ENCODE measurements at places on chromosomes 2 and 18. TPM values are rescaled to one million over a fixed set of nuclear protein-coding genes. Genes with fewer than 3 reads are reported as not detected.
A peak's percentile ranks its signal among the peaks of the same experiment; 100 is the strongest.

DNA sequence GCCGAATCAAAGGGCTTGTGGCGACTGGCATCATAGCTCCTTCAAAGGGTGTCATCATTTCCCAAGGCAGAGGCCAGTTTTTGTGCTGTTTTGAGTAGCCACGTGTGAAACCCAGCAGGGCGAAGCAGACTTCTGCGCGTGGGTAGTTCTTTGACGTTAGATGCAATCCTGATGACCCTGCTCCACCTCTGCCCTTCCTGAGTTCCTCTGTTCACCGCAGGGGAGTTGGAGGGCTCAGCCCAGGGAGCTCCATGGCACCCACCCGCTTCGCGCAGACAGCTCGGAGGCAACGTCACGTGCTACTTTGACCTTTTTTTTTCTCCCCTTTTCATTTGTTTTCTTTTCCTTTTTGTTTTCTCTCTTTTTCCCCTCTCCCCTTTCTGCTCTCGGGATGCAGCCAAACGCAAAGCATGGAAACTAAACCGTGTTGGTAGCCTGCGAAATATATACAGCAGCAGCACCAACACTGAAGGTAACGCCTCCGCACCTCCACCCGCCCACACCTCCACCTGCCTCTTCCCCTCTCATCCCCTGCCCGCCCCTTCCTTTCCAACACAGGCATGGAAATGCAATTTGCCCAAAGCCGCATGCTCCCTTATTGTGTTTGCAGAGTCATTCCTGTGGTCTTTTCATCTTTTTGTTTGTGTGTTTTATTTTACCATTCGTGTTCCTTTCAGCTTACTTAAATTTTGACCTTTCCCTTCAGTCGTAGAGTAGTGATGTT, 153.6 kb downstream of the GBX2 start:
- DNase-seq: no peak

DNA sequence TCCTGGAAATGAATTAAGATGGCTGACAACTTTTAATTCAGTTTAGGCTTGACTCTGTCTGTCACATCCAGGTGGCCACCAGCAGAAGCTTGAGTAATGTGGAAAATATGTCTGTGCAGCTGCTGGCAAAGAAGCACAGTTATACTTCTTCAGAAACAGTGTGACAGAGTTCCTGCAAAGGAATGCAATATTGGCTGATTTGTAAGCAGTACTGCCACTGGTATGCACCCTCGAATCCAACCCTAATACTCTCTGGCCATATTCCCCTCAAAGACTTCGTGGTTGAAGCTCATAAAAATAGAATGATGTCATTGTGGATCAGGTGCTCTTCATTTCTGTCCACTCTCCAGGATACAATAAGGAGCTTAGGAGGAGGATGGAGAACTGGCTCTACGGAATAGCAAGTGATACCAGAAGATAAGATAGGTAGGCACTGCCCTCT, 86.2 kb downstream of the METTL8 start:
- no peak for DNase-seq

DNA sequence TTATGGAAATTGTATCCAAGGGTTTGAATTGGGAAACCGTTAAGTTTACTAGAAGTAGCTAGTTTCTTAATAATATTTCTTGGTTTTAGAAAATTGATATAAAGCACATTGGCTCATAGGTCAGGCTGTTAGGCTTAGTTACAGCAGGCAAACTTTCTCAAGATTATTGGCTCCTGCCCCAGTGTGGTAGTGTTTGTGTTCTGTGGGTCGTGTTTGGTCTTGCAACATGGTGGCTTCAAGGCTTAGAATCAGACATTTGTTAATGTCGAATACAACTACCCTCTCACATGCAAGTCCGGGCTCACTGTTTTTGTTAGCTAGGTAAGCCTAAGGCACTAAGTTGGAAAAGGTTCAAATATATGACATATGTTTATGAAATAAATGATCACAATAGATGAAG, 19.6 kb downstream of the CERS6 start:
- no peak for DNase-seq

- DNase-seq: no peak
Observed at GRCh38 chr2:237727363-237727762, 71.2 kb upstream of the RBM44 start.

- no peak for DNase-seq
Observed at GRCh38 chr18:9811978-9812377, 73.8 kb upstream of the TXNDC2 start.

GRCh38 chr2:105179469-105180372, 61.8 kb upstream of the GPR45 start:
- no peak for DNase-seq

- no peak for DNase-seq
Observed at GRCh38 chr2:174606336-174606735, 8.7 kb upstream of the WIPF1 start.

DNA sequence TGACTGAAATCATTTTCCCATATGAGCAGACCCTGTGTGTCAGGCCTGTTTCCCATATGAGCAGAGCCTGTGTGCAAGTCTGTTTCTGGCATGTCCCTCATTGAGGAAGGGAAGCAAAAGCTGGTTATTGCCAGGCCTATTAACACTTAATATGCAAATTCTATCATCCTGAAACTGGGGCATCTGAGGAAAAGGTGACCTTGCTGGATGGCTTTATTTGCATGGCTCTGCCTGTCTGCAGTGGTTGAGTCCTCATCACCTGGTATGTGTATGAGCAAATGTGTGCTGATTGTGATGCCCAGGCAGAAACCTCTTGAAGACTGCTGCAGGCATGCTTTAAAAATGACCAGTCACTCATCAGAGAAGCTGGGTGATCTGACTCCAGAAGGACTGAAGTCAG, 31.2 kb downstream of the EIF4E2 start:
- DNase-seq: no peak

- no peak for DNase-seq
Observed at GRCh38 chr2:39033980-39034379, 86.9 kb downstream of the SOS1 start.

GRCh38 chr18:36311026-36311570, 13.6 kb downstream of the FHOD3 start:
- no peak for DNase-seq

DNA sequence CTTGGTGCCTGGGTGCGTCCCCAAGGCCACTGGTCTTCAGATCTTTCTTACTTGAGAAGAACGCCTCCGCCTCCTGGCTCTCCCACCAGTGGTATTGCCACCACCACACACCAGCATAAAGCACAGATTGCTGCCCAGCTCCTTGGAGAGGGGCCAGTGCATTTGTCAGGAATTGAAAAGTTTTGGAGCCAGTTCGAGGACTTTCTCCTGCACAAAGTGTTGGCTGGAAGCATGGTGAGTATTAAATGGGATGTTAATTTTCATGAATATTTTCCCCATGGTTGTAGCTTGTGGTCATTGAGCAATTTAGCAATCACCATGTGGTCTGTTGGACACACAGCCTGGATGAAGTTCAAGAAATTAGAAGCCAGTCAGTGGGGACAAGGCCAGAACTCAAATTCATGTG, 684.6 kb upstream of the FANCL start:
- DNase-seq: no peak

- no peak for DNase-seq
Observed at GRCh38 chr2:162824304-162824703, 14.3 kb downstream of the KCNH7 start.

DNA sequence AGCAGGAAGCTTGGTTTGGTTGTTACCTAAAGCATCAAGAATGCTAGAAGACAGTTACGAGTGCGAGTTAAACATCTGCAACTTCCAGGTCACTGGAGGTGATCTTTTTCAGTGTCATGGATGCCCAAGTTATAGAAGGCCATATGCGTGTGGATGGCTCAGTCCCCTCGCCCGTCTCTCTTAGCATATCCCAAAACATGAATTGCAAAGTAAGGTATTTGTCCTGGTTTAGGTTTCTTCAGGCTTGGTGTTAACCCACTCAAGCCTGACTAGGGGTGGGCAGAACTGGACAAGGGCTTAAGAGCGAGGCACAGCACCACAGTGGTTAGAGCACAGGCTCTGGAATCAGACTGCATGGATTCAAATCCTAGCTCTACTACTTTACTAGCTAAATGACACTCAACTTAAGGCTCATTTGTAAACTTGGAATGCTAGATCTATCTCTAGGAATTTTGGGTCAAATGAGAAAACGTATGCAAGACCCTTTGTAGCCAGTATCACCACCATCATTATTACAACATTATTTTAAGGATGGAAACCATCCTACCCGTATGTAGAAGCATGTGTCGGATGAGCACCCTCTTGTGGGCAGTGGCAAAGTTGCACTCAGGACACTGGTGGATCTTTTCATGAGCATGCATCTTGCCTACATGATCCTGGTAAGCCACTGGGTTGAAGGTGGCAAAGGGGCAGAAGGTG, 11.2 kb downstream of the ZNF142 start:
- no peak for DNase-seq

- no peak for DNase-seq
Observed at GRCh38 chr2:62831729-62832128, 126.2 kb downstream of the EHBP1 start.

- no peak for DNase-seq
Observed at GRCh38 chr2:218218268-218219185, 1.5 kb downstream of the ARPC2 start.

DNA sequence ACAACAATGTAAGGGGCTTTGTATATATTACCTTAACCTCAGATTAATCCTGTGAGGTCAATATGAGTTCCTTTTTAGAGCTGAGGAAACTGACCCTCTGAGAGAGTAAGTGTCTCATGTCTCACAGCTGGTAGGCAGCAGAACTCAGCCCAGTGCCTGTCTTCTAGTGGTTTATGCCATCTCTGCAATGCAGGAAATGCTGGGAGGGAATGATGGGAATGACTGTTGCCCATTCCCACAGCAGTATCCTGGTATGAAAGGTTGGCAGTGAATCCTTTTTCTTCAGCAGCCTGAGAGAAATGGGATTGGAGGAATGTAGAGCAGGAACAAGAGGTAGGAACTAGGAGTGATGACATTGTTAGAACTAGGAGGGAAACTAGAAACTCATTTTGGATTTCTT, 6.0 kb downstream of the MRPL30 start:
- no peak for DNase-seq

- DNase-seq: no peak
Observed at GRCh38 chr2:168526641-168527040, 70.6 kb downstream of the CERS6 start.

DNA sequence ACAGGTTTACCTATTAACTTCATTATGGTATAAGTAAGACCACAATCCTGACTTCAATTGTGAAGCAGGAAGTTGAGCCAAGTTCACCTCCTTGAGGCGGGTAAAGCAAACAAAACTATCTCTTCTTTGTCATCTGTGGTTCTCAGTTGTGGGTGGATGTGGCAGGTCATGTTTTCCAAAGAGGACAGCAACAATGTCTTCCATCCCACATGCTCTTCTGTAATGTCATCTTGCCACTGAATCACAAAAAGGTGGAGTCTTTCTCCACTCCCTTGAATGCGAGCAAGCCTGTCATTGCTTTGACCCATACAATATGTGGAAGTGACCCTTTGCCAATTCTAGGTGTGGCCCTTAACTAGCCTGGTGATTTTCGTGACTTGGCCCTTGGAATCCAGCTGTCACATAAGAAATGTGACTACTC, 98.7 kb downstream of the GRB14 start:
- no peak for DNase-seq

DNA sequence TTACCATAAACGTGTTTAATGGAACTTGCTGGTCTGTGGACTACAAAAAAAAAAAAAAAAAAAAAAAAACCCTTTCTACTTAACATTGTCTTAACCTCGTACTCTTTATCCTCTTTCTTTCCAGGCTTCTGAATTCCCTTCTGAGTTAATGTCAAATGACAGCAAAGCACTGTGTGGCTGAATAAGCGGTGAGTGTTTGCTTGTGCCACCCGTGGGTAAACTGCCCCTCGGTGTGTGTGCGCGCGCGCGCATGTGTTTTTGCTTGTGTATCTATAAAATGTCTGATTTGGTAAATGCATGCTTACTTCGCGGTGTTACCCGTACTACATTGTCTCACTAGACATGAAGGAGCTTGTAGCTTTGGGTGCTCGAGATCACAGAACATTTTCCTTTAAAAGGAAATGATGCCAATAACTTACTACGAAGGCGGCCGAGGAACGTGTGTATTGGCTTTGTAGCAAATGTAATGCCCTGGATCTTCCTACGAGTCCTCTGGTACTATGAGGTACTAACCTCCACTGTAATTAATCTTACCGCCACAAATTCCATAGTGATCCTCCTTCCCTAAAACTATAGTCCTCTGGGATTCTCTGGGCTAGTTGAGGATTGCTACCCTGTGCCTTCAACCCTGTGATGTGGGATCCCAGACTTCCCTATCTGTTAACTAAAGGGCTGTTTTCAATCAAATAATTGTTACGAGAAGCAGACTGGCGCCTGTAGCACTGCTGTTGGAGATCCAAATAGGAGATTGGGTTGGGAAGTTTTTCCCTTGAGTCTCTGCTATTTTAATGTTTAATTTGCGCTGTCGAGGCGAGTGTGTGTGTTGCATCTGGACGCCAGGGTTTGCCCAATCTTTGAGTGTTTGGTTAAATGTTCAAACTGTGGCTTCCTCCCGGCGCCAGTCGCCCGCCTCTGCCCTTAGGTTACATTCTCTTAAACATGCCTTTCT, 1.1 kb downstream of the ID2 start:
- peak; percentile 50 for DNase-seq

GRCh38 chr2:176907341-176907740, 305.3 kb upstream of the HNRNPA3 start:
- no peak for DNase-seq

- DNase-seq: no peak
Observed at GRCh38 chr2:212961255-212961654, 190.2 kb downstream of the IKZF2 start.

- no peak for DNase-seq
Observed at GRCh38 chr2:96091711-96092572, 24.4 kb downstream of the ADRA2B start.

DNA sequence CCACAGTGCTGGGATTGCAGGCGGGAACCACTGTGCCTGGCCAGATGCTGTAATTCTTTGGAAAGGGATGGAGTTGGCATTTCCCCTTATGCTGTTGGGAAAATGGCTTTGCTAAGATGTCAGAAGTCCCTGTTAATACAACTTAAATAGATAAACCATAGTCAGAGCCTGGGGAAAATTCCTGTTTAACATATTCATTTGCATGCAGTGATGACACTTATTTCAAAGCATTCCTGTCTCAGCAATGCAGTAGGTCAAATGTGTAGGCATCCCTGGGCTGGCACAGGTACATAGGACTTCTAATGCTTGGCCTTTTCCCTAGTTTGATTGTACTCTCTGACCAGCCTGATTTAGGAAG, 38.6 kb downstream of the RAMP1 start:
- DNase-seq: no peak

EN1 gene
- not detected for polyA plus RNA-seq

PIEZO2 gene
- 14.7 TPM for polyA plus RNA-seq

UGT1A8 gene
- not detected for polyA plus RNA-seq

TUBB8B gene
- 0.39 TPM for polyA plus RNA-seq

EFR3B gene
- 4.7 TPM for polyA plus RNA-seq

LIMS3 gene
- polyA plus RNA-seq: 3.2 TPM

FOXI3 gene
- 0.20 TPM for polyA plus RNA-seq

DNAH6 gene
- polyA plus RNA-seq: 2.0 TPM

SALL3 gene
- 0.18 TPM for polyA plus RNA-seq

PXDN gene
- polyA plus RNA-seq: 245 TPM

Measured in left renal pelvis (tissue), 4 donors.